Activated T-cell treated with anti-CD3 and anti-CD28 coated beads, Interleukin-2, amount 50 U/mL, for 72 hours (primary cell): ENCODE measurements at places on chromosomes 2 and 18. TPM values are rescaled to one million over a fixed set of nuclear protein-coding genes. Genes with fewer than 3 reads are reported as not detected.
A peak's percentile ranks its signal among the peaks of the same experiment; 100 is the strongest.

- no peak for DNase-seq
Observed at GRCh38 chr2:44324971-44325426, 36.3 kb downstream of the PREPL start.

GRCh38 chr18:59026831-59027410, 112.8 kb upstream of the SEC11C start:
- no peak for DNase-seq

GRCh38 chr2:195317550-195317949, 339.5 kb upstream of the SLC39A10 start:
- no peak for DNase-seq

DNA sequence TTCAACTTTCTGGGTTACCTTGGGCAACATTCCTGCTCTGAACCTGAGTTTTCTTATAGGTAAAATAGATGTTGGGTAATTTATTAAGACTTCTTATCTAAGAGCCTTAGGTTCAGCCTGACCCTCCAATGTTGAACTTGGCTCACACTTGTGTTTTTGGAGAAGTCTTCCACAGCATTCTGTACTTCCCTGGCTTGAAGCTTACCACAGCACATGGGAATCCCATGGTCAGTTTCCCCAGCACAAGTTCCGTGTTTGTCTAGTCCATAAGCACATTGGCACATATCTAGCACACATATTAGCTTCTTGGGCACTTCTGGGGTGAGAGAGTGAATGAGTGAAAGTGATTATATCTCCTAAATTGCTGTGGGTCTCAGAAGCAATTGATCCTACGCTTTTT, 782.5 kb upstream of the HS6ST1 start:
- no peak for DNase-seq

GRCh38 chr2:20205915-20206524, 18.9 kb downstream of the SDC1 start:
- no peak for DNase-seq

GRCh38 chr2:73172963-73173362, 29.4 kb upstream of the NOTO start:
- peak; percentile 69 for DNase-seq

- no peak for DNase-seq
Observed at GRCh38 chr2:19580264-19580663, 221.8 kb upstream of the OSR1 start.

DNA sequence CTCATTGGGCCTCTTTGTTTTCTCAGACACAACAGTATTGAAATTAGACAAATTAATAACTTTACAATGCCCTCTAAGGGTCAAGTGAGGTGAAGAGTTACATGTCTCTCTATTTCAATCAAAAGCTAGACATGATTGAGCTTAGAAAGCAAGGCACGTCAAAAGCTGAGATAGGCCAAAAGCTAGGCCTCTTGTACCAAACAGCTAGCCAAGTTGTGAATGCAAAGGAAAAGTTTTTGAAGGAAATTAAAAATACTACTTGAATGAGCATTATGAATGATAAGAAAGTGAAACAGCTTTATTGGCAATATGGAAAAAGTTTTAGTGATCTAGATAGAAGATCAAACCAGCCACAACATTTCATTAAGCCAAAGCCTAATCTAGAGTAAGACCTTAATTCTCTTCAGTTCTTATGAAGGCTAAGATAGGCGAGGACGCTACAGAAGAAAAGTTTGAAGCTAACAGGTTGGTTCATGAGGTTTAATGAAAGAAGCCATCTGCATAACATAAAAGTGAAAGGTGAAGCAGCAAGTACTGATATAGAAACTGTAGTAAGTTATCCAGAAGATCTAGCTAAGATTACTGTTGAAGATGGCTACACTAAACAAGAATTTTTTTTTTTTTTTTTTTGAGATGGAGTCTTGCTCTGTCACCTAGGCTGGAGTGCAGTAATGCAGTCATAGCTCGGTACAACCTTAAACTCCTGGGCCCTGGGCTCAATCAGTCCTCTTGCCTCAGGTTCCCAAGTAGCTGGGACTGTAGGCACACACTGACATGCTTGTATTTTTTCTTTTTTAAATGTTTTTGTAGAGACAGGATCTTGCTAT, 65.5 kb downstream of the FAM117B start:
- DNase-seq, result no peak

- no peak for DNase-seq
Observed at GRCh38 chr2:150549381-150549780, 61.9 kb upstream of the RND3 start.

- DNase-seq, result no peak
Observed at GRCh38 chr2:133972786-133973185, 281.1 kb upstream of the MGAT5 start.

DNA sequence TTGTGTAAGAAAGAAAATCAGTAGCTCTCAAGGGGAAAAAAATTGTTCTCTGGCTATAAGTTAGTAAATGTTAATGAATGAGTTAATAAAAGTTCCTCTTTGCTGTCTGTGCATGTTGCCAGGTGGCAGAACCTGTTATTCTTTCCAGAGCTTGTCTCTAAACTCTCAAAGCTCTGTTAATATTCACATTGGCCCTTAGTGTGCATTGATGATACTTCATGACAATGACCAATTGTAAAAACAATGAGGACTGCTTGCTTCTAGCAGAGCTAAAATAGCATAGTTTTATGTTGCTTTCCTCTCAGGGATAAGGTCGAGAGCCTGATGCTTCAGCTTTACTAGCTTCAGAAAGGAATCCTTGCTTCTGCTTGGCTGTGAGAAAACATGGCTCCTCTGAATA, 91.5 kb downstream of the RAD51AP2 start:
- no peak for DNase-seq

GRCh38 chr18:51478908-51479307, 281.4 kb upstream of the MEX3C start:
- no peak for DNase-seq

DNA sequence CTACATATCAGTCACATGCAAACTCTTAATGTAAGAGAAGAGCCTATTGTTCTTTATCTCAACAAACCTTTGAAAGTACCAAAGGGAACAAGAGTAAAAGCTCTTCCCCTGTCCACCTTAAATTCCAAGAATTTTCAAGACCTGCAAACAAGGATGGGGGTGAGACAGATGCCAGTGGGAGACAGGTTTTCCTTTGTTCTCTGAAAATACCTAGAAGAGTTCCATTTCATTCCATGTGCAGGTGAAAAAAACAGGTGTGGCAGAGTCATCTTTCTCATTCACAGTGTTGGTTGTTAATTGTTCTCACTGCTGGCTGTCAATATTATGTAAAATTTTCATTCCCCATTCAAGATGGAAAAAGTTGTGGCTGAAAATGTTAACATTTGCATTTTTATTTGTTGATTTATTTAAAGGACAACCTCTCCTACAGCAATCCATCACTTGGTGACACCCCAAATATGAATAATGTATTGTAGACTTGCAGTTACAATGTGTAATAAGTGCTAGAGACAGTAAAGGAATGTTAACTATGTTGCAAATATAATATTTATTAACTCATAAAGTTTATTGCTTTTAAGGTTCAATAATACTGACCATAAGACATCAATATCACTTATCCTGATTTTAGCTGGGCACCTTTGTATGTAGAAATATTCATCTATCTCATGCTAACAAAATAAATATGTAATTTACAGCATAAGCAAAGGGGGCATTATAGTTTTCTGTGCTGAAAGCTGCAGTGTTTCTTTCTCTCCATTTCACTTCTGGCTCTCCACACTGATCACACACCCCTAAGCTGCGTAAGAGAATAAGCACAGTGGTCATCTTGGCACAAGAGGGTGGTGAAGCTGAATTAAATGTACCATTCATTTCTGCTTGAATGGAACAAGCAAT, 347.0 kb downstream of the KIAA1328 start:
- no peak for DNase-seq

DNA sequence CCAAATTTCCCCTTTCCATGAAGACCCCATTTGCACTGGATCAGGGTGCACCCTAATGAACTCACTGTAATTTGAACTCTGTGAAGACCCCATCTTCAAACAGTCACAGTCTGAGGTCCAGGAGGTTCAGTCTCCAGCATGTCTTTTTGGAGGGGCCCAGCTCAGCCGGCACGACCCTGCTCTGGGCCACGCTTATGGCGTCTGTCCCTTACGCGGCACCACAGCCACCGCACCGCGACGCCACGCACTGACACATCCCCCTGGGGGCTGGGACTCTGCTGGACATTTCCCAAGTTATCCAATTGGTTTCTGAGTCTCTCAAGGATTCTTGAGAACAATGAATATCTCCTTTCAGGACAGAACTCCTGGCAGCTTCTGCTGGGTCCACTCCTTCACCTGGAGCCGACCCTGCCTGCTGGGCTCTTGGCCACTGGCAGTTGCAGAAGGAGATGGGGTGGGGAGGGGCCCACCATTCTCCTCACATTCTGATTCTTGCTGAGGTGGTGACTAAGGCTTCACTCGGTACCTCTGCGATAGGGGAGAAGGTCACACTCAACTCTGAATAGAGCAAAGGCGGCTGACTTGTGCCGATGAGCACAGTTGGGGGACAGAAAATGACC, 124.0 kb downstream of the RTP5 start:
- DNase-seq, result no peak

GRCh38 chr2:27356056-27356381, 545 bp downstream of the GTF3C2 start:
- no peak for DNase-seq

GRCh38 chr2:46352621-46353020, 55.4 kb downstream of the EPAS1 start:
- DNase-seq, result no peak

GRCh38 chr2:241317391-241317790, 1.7 kb downstream of the SEPTIN2 start:
- no peak for DNase-seq

- peak; percentile 68 for DNase-seq
Observed at GRCh38 chr2:111705711-111706336, 178.2 kb downstream of the ANAPC1 start.

DNA sequence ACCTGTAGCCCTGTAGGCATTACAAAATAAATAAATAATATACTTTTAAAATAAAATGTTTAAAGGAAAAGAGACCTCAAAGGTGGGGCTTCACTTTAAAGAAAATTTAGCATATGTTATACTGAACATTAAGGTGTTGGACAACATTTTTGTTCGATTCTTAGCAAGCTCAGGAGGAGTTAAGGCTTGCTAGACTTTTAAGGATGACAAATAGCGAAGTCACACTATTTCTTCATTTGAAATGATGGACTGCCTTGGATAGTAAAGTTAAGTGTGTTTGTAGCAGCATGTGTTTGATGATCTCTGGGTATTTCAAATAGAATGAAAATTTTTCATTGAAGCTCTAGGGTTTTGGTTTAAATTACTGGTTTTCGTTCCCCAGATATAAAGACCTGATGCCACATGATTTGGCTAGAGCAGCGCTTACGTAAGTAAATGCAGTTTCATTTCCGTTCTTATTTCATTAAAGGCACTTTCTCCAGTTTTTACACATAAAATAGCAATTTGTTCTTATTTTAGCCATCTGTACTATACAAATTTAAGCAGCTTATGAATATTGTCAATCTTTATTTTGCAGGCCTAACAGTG, 24.9 kb downstream of the HADHB start:
- DNase-seq, result no peak

FBXO41 gene
- 19.8 TPM for total RNA-seq

TMEM169 gene
- 1.6 TPM for total RNA-seq

CYBRD1 gene
- total RNA-seq, result 1.1 TPM

SNORC gene
- total RNA-seq, result 4.0 TPM
